ENCODE measurements at places on chromosomes 6 and 20. TPM values are rescaled to one million over a fixed set of nuclear protein-coding genes. Genes with fewer than 3 reads are reported as not detected.

DNA sequence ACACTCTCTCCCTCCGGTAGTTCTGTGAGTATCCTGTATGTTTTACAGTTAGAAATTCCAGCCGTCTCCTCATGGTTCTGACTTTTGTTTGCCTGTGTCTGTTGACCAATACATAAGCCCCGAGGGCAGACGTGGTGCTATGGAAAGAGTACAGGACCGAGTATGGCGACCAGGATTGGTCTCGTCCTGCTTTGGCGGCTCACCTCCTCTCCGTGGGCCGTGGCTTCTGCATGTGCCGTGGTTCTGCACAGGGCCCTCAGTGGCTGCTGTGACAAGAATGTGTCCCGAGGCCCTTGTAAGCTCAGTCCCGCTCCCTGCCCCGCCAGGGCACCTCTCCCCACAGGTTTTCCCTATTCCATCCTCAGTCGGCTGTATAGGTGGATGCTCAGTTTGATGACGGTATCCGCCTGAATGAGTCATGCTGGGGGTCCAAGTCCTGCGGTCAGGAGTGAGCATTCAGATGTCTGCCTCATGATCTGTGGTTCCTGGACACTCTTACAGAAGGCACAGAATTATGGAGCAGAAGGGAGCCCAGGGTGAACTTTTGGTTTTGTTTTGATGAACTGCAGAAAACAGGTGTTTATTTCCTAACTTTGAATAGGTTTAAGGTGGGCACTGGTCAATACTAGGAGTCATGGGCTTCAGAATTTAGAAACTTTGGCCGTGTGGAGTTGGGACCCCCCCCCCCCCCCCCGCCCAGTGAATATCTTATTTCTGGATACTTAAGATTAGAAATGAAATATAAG is 1.2 kb downstream of the ARFGAP1 start:
- peaks cover 5% of the 10 kb centered on the region for H3K4me1 ChIP-seq
- DNase-seq, result no peak
- H3K36me3 ChIP-seq, result peaks cover 23% of the 10 kb centered on the region
- H3K4me3 ChIP-seq, result peak overlapping the region; percentile 93
- H3K27me3 ChIP-seq, result no peaks in the 10 kb centered on the region

GRCh38 chr6:157708239-157708638 is 114.8 kb upstream of the SNX9 start:
- H3K4me1 ChIP-seq, result no peaks in the 10 kb centered on the region
- no peak overlapping the region for H3K27ac ChIP-seq
- no peaks in the 10 kb centered on the region for H3K36me3 ChIP-seq

DNA sequence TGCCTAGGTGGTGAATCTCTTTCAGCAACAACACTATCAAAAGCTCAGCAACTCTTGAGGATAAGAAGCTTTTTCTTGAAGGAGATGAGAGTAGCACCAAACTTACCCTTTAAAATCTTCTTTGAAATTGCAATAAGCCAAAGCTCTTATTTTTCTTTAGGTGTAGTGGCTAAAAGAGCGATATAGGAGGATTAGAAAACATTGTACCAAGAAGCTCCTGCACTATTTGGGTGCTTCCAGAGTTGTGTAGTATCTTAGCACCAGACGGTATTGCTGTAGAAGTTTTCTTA is 1.2 kb downstream of the FUT9 start:
- no peak overlapping the region for H3K27ac ChIP-seq
- peak overlapping the region; percentile 57 for H3K4me3 ChIP-seq
- DNase-seq, result no peak

DNA sequence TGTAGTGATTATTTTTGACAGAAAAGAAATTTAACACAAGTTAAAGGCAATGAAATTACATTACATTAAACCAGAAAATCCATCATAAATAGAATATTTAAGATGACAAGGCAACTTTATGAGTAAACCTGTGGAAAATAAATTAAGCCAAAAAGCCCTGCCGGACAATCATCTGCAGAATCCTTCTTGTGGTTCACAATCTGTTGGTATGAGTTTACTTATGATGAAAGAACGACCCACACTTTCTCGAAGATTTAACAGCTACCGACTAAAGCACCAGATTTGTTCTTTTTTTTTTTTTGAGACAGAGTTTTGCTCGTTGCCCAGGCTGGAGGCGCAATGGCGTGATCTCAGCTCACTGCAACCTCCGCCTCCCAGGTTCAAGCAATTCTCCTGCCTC is 21.4 kb downstream of the HDAC2 start:
- no peak for DNase-seq
- H3K36me3 ChIP-seq, result peaks cover 64% of the 10 kb centered on the region
- no peaks in the 10 kb centered on the region for H3K27me3 ChIP-seq
- H3K4me3 ChIP-seq, result no peak overlapping the region

The PPP1R11 gene
- total RNA-seq, result 46.8 TPM
